HuH-7.5 (cell line): ENCODE measurements at places on chromosomes 5 and 9.

- DNase-seq = no peak
Observed at GRCh38 chr9:108636013-108636412, 219.8 kb downstream of the ACTL7B start.

- DNase-seq = no peak
Observed at GRCh38 chr9:69556707-69557106, 115.5 kb downstream of the APBA1 start.

DNA sequence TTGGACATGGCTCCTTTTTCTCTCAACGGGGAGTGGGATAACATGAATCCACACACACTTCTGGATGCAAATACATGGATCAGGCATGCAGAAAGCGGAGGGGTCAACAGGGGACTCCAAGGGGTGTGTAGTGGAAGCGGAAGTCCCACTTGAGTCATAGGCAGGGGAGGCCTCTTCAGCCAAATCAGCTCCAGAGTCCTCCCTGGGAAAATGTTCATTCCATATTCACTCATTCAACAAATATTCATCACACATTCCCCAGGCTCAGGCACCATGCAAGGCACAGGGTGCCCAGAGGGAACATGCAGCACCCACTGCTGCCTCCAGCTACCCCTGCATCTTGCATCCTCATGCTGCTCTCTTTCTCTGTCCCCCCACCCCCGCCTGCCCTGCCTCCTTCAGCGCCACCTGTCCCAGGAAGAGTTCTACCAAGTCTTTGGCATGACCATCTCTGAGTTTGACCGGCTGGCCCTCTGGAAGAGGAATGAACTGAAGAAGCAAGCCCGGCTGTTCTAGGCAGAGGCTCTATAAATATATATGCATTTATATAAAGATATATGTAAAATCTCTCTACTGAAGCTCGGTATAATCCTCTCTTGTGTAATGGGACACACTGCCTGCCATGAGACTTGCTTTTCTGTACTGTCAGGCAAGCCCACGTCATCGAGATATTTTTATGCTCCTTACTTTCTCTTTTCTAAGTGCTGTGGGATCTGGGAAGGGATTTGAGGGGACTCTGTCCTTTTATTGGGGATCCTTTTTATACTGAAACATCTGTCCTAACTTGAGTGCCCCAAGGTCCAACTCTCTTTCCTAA is 13.6 kb upstream of the AFAP1L1 start:
- DNase-seq = no peak

DNA sequence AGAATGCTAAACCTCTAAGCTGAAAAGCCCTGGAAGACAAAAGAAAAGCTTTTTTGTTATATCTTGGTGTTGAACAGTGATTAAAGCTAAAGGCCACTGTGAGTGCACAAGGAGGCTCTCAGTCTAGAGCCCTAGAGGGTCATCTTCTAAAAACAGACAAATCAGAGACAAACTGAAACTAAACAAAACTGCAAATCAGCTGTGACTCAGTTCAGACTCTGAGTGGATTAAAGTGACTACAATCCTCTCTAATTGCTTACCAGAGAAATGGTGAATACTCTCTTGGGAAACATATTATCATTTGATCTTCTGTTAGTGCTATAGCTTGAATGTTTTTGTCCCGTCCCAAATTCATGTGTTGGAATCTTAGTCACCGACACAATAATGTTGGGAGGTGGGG is 491.9 kb downstream of the CDH18 start:
- no peak for DNase-seq

- DNase-seq = no peak
Observed at GRCh38 chr5:20347334-20347733, 359.3 kb upstream of the CDH18 start.

- DNase-seq = no peak
Observed at GRCh38 chr9:83304686-83305085, 233.5 kb downstream of the FRMD3 start.

GRCh38 chr5:132498686-132499271 is 8.2 kb upstream of the IRF1 start:
- DNase-seq = no peak

- no peak for DNase-seq
Observed at GRCh38 chr5:59037453-59037852, 454.6 kb downstream of the RAB3C start.

- no peak for DNase-seq
Observed at GRCh38 chr9:98287384-98287783, 31.9 kb upstream of the TBC1D2 start.

GRCh38 chr9:20740929-20741582 is 57.0 kb downstream of the FOCAD start:
- no peak for DNase-seq

- DNase-seq = no peak
Observed at GRCh38 chr5:57768745-57769144, 286.1 kb upstream of the ACTBL2 start.

DNA sequence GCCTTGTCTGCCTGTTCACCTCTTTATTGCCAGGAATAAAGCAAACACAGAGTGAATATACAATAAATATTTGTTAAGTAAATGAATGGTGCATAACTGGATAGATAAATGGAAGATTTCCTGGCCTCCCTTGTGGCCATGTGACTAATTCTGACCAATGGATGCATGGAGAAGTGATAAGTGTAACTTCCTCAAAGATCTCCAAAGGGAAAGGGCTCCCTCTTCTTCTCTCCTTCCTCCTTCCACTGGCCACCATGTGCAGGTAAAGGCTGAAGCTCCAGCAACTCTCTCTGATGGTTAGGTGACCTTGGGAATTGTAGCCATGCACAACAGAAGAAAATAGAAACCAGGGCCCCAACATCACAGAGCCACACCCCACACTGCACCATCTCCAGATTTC is 174.4 kb downstream of the EBF1 start:
- DNase-seq = no peak

GRCh38 chr9:70117835-70118319 is 74.2 kb downstream of the MAMDC2 start:
- peak; percentile 15 for DNase-seq

DNA sequence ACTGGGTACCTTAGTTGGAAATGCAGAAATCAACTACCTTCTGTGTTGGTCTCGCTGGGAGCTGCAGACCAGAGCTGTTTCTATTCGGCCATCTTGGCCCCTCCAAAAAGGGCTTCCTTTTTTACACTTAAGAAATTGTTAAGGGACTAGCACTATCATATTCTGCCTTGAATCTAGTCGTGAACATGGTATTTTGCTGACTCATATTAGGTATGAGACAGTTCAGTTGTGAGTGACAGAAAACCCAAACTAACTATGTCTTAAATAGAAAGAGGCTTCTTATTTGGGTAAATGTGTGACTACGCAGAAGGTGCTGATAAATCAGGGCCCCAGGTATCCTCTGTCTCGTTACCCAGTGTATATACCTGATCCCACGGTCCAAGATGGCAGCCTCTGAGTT is 298.2 kb downstream of the EDIL3 start:
- no peak for DNase-seq

DNA sequence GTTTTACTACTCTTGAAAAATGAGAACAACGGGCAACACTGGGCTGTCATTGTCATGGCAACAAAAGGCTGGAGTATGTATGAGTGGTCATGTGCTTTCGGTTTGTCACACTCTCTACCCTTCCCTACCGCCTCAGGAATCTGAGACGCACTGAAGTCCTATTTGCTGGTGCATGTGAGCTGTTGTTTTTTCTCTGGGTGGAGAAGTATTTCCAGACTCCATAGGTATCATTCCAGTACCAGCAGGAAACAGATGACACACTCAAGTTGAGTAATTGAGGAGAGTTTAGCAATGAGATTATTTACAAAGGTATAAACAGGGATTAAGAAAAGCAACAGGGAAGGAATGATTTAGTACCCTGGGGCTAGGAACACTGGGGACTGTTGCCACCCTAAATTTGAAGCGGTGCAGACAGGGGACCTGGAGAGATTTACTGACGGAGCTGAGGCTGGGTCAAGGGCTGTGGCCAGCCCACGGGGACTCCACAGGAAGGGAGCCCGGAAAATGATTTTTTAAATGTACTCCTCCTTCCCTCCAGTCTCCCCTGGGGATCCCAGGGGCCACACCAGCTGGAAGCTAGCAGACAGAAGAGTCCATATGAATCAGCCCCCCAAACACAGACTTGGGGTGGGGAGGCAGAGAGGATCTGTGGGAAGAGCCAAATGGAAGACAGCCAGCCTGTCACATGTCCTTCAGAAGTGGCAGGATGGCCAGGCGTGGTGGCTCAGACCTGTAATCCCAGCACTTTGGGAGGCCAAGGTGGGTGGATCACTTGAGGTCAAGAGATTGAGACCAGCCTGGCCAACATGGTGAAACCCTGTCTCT is 13.2 kb upstream of the ZBTB43 start:
- DNase-seq = no peak

DNA sequence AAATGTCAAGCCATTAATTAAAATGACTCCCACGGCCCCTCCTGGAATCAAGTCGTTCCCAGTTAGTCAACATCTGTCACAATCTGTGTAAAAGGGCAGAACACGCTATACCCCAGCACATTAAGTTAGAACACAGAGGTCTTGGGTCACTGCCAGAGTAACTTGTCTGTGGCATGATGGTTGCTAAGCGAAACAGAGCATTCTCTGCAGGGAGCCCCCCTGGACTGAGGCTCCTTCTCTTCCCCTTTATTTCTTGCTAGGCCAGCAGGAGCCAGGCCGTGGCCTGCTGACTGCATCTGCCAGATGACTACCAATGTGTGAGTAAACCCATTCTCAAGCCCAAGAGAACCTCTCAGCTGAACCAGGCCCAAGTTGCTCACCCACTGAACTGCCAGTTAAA is 51.9 kb upstream of the ZBED3 start:
- DNase-seq = no peak
